ENCODE measurements at places on chromosomes 12 and 14. TPM values are rescaled to one million over a fixed set of nuclear protein-coding genes. Genes with fewer than 3 reads are reported as not detected.

- DNase-seq, result no peak
Observed at GRCh38 chr12:108693186-108693730, 38.1 kb downstream of the CORO1C start.

- DNase-seq, result no peak
Observed at GRCh38 chr14:105432657-105433056, 13.0 kb downstream of the MTA1 start.

DNA sequence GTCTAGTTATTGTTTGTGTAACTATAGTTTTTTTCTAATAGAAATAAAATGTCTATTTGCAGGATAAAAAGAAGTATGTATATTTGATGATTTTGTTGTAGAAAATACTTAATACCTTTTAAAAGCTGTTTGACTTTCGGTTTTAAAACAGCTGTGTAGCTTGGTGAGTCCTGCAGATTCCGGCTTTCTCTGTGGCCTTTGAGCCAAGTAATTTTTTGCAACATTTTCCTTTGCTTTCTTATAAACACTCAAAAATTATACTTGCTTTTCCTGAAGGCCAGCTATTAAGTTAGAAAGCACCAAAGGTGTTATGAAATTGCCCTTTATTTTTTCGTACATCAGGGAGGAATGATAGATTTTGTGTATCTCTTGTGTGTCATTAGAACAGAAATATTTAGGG is 63.6 kb downstream of the CRADD start:
- DNase-seq, result no peak

DNA sequence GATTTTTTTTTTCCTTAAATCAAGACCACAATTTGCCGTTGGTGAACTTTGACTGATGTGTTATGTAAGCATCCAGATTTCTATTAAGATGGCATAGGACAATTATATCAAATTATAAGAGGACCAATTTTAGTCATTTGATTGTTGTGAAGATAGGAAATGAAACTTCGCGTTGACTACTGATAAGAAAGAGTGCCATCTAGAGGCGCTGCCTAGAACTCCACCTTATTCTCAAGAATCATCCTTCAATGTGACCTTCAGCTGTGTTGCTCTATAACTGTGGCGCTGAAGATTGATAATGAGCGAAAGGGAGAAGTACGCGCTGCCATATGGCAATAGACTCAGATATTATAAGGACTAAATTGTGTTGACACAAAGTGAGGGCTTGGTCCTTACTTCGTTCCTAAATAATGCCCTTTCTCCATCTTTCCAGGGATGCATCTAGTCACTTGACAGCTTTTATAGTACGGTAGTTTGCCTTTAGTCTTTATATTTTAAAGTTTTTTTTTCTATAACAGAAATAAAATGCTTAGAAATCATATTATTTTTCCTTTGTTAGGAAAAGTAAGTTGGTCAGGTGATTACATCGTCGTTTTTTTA is 350.8 kb upstream of the STXBP6 start:
- no peak for DNase-seq

DNA sequence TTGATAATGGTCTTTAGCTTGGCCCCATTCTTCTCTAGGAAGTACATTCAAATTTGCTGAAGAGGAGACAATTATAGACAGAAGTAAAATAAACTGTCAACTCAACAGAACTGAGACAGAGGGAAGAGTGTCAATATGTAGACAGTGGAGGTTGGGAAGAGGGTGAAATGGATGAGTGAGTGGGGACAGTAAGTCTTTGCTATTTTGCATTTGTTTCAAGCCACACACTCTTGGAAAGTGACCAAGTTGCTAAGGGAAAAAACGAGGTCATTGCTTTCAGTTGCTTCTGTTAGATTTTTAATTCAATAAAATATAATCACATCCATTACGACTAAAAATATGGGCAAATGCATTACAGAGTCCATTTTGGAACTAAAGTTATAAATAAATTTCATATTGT is 47.8 kb downstream of the BTBD7 start:
- DNase-seq, result no peak

DNA sequence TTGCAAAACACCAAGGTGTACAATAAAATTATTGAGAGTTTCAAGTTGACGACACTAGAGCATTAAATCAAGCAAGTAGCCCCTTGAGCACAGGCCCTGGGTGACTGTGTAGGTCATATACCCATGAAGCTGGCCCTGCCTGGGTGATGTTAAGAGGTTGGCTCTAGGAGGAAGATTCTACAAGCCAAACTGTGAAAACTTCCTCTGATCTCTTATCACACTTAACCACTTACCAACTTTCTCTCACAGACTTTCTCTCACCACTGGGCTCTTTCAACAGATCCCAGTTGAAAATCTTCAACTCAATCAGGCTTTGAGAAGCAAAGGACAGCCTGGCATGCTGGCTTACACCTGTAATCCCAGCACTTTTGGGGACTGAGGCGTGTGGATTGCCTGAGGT is 186.9 kb upstream of the BTG1 start:
- no peak for DNase-seq

DNA sequence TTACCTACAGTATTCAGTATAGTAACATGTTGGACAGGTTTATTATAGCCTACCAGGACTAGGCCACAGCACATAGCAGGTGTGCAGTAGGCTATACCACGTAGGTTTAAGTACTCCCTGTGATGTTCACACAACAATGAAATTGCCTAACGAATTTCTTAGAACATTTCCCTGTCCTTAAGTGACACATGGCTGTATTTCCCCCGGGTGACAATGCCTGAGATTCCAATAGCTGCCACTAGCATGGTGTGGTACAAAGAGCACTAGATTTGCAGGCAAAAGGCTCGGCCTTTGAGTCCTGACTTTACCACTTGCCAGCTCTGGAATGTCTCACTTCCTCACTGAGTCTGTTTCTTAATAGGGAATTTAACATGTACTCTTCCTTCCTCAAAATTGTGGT is 19.7 kb downstream of the PTPN21 start:
- no peak for DNase-seq

- DNase-seq, result no peak
Observed at GRCh38 chr14:96826818-96827217, 29.6 kb downstream of the VRK1 start.

GRCh38 chr12:128114485-128114884 is 152.5 kb upstream of the TMEM132C start:
- DNase-seq, result no peak

DNA sequence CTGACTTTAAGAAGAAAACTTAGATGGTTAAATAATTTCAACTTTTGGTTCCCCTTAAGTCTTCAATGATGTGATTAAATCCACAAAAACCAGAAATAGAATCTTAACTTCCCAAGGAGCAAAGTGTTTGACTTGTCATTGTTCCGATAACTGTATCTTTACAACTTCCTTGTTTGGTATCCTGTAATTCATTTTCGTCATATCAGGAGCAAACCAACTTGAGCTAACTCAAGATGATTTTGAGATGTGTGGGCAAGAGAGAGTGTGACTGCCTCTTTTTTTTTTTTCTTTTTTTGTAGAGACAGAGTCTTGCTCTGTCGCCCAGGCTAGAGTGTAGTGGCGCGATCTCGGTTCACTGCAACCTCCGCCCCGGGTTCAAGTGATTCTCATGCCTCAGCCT is 25.3 kb downstream of the DRAM1 start:
- DNase-seq, result no peak

- DNase-seq, result no peak
Observed at GRCh38 chr14:99431986-99432385, 48.7 kb downstream of the SETD3 start.

- no peak for DNase-seq
Observed at GRCh38 chr14:70735043-70735442, 74.3 kb downstream of the MAP3K9 start.

DNA sequence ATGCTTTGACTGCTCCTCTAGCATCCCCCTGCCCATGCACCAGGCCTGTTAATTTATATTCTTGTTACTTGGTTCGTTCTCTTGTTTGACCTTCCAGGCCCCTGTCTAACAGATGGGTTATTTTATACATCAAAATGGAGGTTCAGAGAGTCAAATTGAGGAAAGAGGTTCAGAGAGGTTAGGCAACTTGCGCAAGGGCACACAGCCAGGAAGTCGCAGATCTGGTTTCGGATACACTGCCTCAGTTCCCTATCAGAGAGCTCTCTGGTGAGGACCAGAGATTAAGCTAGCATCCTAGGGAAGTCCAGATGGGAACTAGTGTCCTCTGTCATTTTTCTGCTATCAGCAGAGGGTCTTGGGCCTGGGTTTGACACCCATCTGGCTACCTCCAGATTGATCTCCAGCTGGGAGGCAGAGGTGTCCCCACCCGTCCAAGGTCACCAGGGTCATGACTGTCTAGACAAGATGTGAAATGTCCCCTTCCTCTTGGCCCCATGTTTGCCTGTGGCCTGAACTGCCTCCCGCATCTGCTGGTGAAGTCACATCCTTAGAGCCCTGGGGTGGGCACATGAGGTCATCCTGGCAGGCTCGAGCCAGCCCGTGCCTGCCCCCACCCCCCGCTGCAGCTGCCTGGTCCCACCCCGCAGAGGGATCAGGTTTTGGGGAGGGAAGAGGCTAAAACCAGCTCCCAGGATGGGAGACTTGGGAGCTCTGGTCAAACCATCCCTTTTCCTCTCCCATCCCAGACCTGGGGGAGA is 84.3 kb upstream of the NCOR2 start:
- DNase-seq, result no peak

DNA sequence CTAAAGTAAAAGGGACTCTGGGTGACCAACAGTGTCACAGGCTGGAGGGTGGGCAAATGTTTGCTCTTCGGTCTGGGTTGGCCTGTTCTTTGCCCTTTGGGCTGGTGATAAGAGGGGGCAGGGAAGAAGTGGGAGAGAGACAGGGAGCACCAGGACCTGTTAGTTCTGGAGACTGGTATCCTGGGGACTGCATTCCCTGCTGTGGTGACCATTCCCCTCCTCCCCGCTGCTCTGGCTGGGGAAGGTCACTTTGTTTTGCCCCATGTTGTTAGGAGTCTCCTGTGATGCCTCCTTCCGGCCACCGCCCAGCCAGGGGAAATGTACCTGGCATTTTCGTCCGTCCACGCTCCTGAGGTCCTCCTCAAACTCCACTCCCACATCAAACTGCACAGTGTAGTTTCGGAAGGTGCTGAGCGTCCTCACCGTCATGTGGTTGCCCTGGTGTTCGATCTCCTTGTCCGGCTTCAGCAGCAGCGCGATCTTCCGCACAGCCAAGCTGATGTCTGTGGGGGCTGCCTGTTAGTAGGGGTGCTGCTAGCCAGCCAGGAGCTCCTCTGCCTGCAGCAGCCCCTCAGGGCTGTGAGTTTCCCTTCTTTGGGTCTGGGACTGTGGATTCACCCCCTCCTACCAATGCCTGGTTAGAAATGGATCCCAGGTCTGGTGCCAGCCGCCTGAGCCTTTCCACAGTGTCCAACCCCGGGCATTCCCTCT is 618 bp downstream of the RBP5 start:
- no peak for DNase-seq

- DNase-seq, result no peak
Observed at GRCh38 chr12:124866883-124867400, 3.3 kb upstream of the SCARB1 start.

DNA sequence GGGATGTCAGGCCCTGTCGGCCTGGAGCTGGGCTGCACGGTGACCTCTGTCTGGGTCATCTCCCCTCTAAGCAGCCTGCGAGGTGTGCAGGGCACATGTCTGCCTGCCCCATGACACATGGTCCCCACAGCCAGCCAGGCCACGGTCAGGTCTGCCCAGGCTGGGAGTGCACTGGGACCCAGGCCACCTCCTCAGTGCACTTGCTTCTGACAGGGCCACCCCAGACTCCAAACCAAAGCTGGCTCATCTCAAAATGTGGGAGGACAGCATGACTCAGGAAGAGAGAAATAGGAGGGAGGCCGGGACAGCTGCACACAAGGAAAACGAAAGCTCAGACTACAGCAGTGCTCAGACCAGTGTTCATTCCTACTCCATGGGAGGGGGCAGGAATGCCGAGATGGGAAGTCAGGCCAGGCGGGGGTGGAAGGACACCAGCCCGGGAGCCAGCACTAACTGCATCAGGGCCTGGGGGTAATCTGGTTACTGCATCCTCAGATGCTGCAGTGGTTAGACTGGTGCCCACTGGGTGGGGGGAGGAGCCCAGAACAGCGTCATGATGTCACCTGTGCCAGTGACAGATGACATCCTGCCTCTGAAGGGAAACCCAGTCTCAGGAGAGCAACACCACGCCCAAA is 4.0 kb downstream of the P2RX2 start:
- no peak for DNase-seq

DNA sequence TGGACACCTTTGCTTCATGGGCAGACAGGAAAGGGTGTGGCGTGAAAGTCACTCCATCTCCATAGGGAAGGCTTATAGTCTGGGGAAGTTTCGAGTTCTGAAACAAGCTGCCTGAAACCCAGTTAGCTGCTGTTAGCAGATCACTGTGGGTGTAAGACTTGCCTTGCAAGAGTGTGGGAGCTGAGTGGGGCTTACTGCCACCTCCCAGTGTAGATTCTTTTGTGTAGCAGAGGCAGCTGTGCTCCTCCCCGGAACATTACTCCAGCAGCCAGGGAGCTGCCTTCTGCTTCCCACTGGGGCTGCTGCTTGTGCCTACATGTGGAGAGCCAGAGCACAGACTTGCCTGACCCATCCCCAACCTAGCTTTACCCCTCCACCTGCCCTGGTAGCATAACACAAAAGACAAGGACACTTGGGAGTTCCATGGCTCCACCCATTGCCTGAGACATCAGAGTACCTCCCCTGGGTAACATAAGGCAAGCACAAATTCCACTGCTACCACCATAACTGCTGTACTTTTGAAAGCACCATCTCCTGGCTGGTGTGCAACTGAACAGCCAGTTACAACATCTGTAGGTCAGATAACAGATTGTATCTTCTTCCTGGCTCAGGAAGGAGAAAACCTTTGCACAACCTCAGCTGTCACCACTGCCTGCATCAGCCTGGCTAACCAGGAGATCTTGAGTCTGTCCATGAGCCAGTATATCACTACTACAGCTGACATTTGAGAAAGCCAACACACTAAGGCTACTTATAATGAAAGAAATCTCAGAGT is 69.5 kb downstream of the ADAMTS20 start:
- DNase-seq, result no peak

- DNase-seq, result no peak
Observed at GRCh38 chr14:106789318-106789717, 1262.9 kb downstream of the TMEM121 start.

Gene KRT3
- not detected for total RNA-seq

Gene NOXRED1
- total RNA-seq, result not detected

Gene INHBE
- total RNA-seq, result 1.5 TPM

Gene SLCO1C1
- total RNA-seq, result not detected

Gene GARIN6
- total RNA-seq, result not detected

Gene MYO1A
- 1.2 TPM for total RNA-seq

Gene NOVA1
- total RNA-seq, result 4.0 TPM

Gene FOXN4
- not detected for total RNA-seq

Gene SYT1
- total RNA-seq, result not detected

Gene VRTN
- not detected for total RNA-seq

Gene MYH6
- 508 TPM for total RNA-seq

Gene CLEC2B
- total RNA-seq, result 3.1 TPM

Gene STAB2
- not detected for total RNA-seq
